Suppressor macrophage treated with lipopolysaccharide for 4 hours (primary cell): ENCODE measurements at places on chromosomes 1 and 21.

GRCh38 chr1:44284184-44284583 is 70.9 kb downstream of the ERI3 start:
- no peak for DNase-seq

DNA sequence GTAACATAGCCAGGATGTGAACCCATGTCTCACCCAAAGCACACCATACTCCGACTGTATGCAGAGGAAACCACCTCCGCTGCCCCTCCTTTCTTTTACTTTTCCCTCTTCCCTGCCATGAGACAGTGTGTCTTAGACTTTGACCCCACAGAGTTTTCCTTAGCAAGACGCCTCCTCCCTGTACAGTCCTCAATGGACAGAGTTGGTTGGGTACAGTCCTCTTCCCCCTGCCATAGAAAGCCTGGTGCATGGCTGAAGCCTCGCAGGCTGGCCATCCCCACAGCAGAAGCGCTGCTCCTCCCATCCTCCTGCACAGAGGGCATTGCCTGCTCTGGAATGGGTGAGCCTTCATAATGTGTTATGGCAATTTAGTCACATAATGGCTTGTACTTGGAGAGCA is 127.9 kb downstream of the PLPP3 start:
- no peak for DNase-seq

DNA sequence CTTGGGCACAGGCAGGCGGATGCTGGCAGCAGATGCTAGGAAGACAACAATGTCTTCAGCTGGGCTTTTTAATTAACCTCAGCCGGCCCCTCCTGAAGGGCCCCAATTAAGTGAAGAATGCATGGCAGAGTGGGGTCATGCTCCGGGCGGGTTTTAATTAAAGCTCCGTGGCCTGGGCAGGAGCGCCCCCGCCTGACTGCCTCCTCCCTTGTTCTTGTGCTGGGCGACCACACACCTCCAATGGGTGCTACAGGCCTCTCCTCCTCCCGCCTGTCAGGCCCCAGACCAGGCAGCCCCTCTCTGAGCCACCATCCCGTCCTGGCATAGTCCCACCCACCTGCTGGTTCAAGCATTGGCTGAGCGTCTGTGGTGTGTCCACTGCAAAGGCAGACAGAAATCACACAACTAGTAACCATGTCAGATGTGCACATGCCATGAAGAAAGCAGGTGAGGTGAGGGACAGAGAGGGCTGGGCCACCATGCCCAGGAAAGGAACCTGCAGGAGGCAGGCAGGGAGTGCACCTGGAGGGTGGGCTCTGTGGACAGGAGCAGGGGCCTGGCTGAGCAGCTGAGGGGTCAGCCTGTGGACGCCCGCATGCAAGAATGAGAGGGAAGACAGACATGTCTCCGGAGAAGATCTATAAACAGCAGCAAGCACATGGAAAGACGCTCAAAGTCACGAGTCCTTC is 8.5 kb upstream of the ARF1 start:
- DNase-seq: no peak

DNA sequence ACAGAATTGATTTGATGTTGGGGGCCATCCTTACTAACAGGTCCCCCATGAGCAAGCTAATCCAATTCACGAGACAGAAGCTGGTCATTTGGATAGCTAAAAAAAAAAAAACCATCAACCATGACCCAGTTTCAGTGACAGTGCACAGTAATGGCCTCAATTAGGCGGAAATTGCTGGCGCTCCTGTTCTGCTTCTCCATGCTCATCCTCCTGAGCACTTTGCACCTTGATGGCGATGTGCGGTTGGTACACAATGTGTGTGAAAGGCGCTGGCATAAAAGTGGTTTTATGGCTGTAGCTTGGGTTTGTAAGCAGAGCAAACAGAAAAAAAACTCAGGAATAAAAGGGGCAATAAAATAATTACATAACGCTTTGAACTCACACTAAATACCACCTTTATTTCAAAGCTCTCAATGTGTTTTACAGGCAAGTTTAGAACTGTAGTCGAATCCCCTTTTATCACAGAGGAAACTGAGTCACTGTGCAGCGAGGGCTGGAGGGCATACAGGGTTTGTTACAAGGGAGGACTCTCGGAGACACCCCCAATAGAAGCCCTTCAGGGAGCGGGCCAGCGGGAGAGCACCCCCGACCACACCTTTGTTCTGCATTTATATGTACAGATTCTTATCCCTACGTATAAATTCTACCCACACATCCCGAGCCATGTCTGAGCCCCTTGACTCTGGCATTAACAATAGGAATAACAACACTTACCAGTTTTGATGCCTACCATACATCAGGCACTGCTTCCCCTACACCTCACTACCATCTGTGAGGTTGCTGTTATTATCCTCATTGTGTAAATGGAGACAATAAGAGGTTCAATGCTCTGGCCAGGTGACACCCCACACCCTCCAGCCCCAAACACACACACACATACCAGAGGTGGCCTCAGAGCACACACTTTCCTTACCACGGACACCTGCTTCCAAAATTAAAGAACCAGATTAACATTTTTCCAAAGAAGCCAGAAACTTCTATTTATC is 213.5 kb upstream of the IRF2BP2 start:
- DNase-seq: no peak

GRCh38 chr1:62728963-62729362 is 40.8 kb upstream of the DOCK7 start:
- no peak for DNase-seq

GRCh38 chr1:231724876-231725647 is 98.5 kb downstream of the DISC1 start:
- DNase-seq: peak; percentile 60

DNA sequence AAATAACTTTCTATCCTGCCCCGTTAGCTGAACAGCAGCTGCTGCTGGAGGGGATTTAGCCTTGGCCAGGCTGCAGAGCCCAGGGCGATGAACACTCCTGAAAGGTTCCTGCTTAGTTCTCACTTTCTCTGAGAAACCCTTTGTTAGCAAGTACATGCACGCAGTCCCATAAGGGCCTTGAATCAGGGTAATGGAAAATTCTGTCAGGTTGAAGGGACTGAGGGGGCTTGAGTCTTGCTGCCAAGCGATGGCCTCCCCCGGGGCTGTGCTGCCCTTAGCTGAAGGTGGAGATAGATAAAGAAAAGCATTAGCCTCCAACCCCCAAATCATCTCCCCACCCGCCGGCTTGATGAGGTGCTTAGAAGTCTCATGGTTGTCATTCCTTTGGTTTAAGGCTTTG is 7.9 kb downstream of the GJA5 start:
- DNase-seq: no peak

DNA sequence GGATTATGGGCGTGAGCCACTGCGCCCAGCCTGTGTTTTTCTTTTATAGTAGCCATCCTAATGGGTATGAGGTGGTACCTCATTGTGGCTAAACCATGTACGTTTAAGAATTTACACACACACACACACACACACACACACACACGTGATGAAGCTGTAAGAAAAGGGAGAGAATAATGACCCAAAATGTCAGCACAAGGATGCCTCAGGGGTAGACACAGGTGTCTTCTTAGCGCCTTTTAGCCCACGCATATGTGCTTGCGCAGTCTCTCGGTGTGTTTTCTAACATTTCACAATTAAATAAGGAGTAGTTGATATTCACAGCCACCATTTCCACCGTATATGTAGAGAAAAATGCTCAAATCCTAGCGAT is 782 bp upstream of the PFKL start:
- peak; percentile 12 for DNase-seq

DNA sequence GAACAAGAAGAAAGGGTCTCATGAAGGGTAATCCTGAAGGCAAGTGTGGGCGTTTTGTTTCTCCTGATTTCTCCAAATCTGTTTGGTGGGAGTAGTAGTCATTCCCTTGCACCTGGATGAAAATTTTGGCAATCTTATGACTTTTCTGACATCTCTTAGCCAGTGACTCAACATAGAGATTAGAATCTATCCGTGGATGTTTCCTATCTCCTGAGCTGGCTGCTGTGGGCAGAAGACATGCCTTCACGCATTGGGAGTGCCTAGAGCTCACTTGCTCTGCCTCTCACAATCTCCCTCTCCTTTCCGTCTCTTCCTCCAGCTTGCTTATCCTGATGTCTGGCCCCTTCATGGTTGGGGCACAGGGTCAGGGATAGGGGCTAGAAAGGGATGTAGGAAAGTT is 174.2 kb upstream of the NFIA start:
- DNase-seq: no peak

DNA sequence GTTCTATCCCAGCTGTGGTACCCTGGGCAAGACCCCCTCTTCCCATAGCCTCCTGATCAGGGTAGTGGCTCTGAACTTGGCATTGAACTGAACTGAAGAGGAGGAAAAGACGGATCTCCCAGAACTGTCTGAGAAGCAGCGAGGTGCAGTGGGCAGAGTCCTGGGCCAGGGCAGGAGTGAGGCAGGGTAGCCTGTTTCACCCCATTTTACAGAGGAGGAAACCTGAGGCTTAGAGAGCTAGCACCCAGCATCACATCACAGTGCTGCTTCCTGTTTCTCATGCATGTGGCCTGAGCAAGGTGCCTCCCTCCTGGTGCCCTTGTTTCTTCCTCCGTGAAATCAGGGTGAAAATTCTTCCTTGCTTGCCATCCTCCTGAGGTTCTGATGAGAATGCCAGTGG is 17.1 kb downstream of the ZNF362 start:
- no peak for DNase-seq

DNA sequence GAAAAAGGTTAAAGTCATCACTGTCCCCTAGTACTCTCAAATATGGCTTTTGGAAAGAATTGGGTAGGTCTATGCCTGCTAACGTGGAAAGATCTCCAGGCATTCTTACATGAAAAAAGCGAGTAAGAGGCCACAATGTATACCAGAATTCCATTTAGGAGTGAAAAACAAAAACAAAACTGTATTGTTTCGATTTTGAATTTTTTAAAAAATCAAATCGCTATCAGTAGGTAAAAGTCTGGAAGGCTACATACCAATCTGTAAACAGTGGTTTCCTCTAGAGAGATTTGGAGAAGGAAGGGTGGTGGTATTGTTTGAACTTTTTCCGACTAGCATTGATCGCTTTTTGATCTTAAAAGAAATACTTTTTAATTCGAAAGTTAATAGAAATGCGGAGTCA is 55.9 kb downstream of the RRAGC start:
- no peak for DNase-seq

- no peak for DNase-seq
Measured at GRCh38 chr1:107149946-107150345, 9.1 kb downstream of the NTNG1 start.

GRCh38 chr1:58754683-58755467 is 29.0 kb downstream of the JUN start:
- no peak for DNase-seq

DNA sequence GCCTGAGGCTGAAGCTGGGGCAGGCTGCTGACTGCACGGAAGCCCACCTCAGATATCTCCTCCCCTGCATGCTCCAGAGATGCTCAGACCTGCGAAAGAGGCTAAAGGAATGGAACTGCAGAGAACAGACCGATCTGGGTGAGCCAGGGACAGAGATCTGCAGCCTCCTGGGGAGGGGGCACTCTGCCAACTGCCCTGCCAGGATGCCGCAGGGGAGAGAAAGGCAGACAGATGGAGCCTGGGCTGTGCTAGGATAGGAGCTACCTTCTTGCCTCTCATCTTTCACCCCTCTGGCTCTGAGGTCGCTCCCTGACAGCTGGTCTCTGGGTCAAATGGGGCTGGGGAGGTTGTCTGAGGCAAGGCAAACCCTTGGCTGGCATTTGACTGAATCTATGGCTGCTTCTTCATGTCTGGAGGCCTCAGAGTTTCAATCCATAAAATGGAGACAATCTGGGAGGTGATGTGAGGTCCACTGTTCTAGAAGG is 238.2 kb downstream of the GRIK3 start:
- no peak for DNase-seq

- peak; percentile 35 for DNase-seq
Measured at GRCh38 chr1:26887125-26887524, 3.0 kb downstream of the GPN2 start.

DNA sequence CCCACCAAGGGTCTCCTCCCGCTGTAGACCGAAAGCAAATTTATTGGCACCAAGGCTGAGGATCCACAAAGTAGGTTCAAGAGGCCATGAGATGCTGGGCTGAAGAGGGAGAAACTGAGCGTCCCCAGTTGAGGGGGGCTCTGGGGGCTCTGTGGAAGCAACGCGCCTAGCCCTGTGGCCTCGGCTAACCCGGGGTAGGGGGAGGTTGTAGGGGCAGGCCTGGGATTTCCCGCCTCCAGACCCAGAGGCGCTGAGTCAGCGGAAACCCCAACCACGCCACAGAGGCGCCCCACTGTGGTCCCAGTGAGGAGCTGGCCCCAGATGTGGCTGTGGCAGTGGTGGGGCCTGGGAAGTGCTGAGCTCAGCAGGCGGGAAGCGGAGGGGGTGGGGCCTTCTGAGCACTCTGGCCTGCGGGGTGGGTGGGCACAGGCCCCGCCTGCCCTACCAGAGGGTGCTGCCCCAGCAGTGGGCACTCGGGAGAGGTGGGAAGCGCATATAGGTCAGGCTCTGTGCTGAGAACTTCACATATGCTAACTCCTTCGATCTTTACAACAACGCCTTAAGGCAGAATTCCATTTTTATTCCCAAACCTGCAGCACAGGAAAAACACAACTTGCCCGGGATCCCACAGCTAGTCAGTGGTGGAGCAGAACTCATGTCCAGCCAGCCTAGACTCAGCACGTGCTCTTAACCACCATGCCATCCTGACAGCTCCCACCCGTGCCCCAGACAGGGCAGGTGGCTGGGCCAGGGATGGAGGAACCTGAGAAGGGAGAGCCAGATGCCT is 1.5 kb upstream of the COL16A1 start:
- DNase-seq: peak; percentile 38

- DNase-seq: no peak
Measured at GRCh38 chr1:61448914-61449313, 276.0 kb downstream of the TM2D1 start.

DNA sequence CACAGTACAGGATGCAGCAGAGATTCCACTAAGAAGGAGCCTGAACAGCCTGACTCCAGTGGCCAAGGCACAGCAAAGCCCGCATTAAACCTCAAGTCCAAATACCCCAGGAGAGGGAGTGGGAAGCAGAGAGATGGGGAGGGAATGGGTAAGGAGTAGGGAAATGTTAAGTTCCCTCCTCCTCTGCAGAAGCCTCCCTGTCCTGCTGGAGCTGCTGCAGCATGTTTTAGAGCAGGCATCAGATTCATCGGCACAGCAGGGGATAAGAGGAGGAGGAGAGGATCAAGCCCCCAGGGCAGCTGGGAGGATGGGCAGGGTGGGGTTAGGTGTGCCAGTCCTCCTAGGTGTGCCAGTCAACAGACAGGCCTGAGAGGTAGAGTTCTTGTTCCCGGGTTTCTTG is 709.7 kb downstream of the PTPRU start:
- DNase-seq: no peak

- no peak for DNase-seq
Measured at GRCh38 chr21:35664683-35665082, 395.6 kb downstream of the SETD4 start.

DNA sequence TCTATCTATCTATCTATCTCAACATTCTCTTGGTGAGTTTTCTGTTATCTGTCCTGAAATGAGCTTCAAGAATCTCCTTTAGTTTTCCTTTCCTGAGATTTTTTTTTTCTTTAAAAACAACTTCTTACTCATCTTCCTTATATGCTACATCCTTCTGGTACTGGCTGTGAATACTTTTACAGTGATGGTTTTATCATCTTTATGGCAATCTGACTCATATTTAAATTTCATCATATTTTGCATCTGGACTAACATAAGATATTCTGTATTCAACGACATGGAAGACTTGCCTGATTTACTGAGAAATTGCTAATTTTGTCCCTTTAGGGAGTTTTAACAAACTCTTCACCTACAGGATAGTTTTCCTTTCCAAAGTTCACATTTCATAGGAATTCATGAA is 33.0 kb downstream of the PDE4B start:
- no peak for DNase-seq

GRCh38 chr1:4880626-4881025 is 226.2 kb downstream of the AJAP1 start:
- DNase-seq: no peak
